ENCODE measurements at places on chromosomes 3 and 15.

DNA sequence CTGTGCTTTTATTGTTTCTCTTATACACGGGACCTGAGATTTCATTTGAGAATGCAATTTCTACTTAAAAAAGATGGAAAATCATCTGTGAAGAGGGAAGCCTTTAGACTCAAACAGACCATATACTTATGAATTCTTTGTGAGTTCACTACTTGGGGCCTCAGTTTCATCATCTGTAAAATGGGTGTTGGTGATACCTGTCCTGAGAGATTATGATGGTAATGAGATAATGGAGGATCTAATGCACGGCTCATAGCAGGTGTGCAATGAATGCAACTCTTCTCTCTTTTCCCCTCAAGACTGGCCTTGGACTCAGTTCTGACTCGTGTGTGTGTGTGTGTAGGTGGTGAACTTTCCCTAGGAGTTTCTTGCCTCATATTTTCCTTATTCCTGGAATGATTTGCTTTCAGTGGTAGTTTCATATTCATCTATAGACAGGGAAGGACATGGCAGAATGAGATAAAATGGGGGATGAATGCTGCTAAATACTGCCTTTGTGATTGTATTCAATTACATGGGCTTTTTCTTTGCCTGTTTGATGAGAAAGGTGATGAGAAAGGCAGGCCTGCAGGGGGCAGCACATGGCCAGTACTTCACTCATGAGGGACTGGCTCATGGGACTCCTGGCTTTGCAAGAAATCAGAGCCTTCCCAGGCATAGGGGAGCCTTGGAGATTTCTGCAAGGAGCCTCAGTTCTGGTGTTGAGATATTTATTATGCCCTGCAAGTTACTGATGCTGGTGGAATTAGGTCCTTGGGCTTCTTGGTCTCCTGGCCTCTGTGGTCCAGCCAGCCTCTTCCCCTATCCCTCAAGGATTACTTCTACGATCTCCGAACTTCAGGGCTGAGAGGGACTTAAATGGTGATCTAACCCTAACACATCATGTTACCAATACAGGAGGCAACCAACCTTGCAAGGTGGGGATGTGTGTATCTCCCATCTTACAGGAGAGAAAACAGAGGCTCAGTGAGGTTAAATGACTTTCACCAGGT is 70.7 kb downstream of the RPLP1 start:
- DNase-seq, result no peak

- DNase-seq, result no peak
These were observed 224.1 kb downstream of the TPRG1 start for GRCh38 chr3:189395825-189396224.

- DNase-seq, result no peak
These were observed 401.7 kb downstream of the NLGN1 start for GRCh38 chr3:173799060-173799816.

GRCh38 chr3:4895838-4896237 is 83.4 kb upstream of the BHLHE40 start:
- DNase-seq, result no peak

GRCh38 chr15:47293466-47294162 is 423.7 kb upstream of the SEMA6D start:
- no peak for DNase-seq

GRCh38 chr3:120524171-120524923 is 71.8 kb upstream of the NDUFB4 start:
- DNase-seq, result no peak

GRCh38 chr3:115245438-115245837 is 98.3 kb upstream of the ZBTB20 start:
- DNase-seq, result peak; percentile 54

GRCh38 chr3:4426261-4426781 is 40.7 kb downstream of the SUMF1 start:
- no peak for DNase-seq

DNA sequence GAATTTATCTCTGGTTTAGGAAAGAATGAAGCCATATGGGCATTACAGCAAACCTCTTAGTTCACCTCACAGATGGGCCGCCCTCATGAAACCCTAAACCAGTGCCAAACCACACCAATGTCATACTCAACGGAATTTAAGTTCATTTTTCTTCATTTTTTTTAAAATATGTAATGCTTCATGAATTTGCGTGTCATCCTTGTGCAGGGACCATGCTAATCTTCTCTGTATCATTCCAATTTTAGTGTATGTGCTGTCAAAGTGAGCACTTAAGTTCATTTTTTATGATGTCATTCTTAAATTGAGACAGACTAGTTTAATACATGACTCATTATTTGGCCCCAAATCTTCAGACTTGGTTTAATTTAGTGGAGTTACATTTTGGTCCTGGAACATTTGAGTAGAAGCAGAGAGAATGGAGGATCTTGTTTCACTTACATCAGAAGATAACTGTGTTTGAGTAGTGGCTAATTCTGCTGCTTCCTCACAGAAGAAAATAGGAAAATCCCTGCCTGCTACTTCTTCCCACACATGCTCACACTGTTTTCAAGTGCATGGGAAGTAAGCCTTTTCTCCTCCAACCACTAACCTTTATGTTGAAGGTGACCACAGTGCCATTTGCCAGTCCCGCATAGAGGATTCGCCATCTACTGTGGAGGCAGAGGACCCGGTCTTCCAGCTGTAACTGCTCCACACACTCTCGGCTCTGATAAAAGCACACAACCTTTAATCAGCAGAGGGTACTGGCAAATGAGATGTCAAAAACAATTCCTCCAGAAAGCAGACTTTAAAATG is 63.3 kb downstream of the ZNF106 start:
- DNase-seq, result no peak

DNA sequence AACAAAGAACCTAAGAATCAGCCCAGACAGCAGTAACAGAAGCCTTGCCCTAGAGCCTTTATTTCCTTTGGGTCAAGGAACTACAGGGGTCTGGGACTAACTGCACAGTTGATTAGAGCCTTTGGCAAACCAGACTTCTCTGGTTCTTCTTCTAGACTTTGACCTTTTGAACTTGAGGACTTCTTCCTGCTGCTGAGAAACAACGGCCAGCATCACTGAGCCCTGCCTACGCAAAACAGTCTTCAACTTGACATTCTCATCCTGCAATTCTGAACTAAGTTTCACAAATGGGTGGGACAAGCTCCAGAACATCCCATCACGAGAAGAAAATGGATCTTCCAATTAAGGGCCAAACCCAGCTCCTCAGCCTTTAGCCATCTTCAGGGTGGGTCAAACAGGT is 31.4 kb downstream of the CMTM6 start:
- DNase-seq, result no peak
